ENCODE measurements at places on chromosomes 7 and 10.
A peak's percentile ranks its signal among the peaks of the same experiment; 100 is the strongest.

GRCh38 chr10:63723741-63724140 is 202.5 kb downstream of the REEP3 start:
- DNase-seq, result no peak

DNA sequence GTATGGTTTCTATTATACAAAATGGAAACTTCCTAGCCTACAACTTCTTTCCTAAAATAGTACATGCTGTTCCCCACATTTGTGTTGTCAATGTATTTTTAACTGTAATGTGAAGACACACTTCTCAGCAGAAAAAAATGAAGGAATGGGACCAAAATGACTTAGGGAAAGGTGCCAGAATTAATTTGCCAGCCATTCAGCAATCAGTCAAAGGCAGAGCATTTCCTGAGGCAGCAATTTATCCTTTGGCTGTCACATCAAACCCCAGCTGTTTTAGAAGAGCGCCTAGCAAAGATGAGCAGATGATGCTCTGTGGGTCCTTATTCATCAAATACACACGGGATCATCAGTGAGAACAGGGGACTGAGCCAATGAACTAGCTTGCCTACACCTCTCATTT is 592.5 kb downstream of the KCNMA1 start:
- DNase-seq, result peak; percentile 22

DNA sequence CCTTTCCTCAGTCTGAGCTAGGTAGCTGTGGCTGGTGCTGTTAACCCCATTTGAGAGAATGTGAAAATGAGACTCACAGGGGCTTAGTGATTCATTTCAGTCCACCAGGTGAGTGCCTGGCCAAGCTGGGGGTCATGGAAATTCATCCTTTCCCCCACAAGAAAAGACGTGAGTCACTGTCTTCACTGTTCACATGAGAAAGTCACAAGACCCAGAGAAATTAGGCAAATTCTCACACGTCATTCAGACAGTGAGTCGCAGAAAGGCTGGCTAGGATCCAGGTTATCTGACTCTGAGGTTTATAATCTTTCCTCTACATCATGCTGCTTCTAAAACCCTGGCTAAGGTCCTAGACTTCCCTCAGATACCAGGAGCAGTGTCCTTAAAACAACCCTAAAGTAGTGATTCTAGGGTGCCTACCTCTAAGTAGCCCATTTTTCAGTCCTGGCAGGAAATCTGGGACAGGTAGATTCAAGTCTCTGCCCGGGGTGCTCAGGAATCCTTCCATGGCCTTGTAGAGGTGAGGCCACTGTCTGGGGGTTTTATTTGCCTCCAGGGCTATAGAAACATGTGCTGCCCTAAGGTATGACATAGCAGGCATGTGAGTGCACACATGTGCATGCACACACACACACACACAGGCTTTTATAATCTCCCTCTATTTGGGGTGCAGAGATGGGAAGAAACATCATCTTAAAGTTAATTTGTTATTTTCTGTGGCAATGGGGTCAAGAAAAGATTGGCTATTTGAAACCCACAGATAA is 427.9 kb upstream of the CELF2 start:
- no peak for DNase-seq

DNA sequence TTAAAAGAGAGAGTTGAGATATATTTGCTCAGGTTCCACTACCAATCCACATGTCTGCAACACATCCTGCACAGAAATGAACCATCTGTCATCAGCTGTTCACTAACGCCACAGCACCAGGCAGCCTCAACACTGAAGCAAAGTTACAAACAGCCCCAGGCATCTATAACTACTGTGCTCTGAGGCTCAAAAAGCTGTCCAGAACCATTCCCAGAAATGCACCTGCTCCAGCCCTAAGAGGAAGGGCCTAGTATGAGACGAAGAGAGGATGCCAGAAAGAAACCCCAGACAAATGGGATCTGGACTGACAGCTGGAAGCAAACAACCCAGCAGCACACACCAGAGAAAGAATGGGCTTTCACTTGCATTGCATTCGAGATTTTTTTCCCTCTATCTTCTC is 159.3 kb downstream of the ELMO1 start:
- DNase-seq, result no peak

GRCh38 chr7:111333010-111333409 is 229.3 kb downstream of the IMMP2L start:
- DNase-seq, result no peak

- no peak for DNase-seq
These were observed 105.6 kb downstream of the RNLS start for GRCh38 chr10:88477343-88478085.

GRCh38 chr7:43956027-43956426 is 29.8 kb downstream of the UBE2D4 start:
- DNase-seq, result no peak

- no peak for DNase-seq
These were observed 1.4 kb downstream of the MYO1G start for GRCh38 chr7:44977304-44977958.

DNA sequence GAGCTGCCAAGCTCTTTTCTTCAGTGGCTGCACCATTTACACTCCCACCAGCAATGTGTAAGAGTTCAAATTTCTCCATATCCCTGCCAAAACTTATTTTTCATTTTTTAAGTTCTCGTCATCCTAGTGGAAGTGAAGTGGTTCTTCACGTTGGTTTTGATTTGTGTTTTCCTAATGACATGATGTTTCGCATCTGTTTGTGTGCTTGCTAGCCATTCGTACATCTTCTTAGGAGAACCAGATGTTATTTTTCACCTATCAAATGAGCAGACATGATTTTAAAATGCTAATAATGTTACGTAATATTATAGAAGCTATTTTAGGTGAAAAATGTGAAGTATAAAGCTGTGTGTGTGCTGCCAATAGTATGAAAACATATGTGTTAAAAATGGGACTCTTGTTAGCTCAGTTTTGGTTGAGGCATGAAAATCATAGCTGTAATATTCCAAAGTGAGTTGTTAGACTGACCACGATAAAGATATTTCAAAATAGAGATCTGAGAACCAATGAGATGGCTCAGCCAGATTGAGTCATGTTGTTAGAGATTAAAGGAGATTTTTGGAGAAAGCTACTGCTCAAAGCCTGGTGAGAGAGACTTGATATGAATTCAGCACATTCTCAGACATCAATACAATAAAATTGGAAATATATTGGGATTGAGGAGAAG is 25.9 kb upstream of the GALNT11 start:
- DNase-seq, result no peak

DNA sequence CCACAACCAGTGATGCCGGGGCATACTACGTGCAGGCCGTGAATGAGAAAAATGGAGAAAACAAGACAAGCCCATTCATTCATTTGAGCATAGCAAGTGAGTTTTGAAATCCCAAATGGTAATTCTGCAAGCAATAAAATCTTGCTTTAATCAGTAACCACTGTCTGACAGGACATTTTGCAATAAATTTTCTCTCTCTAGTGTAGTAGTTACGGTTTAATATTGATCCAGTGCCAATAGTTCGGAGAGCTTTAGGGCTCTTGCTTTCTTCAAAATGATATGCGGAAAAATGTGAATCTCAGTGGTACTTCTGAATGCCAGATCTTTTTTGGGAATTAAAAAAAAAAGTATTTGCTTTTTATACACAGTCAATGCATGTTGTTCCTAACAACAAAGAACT is 520.4 kb downstream of the SDK1 start:
- DNase-seq, result no peak

DNA sequence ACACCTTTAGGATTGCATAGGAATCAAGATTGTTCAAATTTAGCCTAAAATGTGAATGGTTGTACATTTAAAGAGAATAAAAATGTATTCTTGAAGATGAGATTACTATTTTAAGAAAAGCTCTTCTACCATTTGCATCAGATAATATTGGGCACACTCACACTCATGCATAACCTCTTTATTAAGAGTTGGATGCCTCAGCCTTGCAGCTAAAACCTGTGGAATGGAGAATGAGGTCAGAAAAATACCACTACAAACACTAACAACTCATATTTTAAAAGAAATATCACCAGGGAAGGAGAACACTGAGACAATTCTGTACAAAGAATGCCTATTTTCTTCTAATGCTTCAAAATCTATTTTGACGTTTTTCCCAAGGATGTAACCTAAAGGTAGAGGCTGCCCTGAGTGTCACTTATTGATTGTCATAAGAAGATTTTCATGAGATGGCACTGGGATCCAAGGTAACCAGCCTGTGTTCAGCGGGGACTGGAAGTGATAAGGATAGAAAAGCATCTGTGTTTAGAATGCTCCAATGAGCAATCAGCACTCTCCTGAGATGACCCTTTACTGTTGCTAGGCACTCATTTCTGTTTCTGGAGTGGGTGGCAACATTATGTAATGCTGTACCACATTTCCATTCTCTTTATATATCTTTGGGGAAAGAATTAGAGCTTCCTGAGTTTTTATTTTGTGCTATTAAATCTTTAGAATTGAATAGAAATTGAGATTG is 26.6 kb downstream of the REEP3 start:
- peak; percentile 19 for DNase-seq

DNA sequence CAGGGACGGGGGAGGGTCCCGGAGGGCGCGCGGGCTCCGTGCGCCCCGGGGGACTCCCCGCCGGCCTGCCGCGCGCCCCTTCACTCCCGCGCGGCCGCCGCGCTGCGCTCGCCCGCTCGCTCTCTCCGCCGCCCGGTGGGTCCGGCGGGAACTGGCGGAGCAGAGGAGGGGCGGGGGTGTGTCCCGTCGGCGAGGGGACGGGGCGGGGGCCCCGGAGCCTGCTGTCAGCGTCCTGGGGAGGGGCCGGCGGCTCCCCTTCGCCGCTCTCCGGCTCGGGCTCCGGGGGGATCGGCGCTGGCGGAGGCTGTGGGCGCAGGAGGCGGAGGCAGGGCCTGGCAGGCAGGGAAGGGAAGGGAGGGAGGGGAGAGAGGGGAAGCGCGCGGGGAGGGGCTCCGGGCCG is at the start of gene SH3PXD2A:
SH3PXD2A (minus strand) TSS at position 153 of the 400 bp plus-strand sequence. CDS start 310 bp downstream, outside the sequence.
- peak; percentile 7 for DNase-seq

DNA sequence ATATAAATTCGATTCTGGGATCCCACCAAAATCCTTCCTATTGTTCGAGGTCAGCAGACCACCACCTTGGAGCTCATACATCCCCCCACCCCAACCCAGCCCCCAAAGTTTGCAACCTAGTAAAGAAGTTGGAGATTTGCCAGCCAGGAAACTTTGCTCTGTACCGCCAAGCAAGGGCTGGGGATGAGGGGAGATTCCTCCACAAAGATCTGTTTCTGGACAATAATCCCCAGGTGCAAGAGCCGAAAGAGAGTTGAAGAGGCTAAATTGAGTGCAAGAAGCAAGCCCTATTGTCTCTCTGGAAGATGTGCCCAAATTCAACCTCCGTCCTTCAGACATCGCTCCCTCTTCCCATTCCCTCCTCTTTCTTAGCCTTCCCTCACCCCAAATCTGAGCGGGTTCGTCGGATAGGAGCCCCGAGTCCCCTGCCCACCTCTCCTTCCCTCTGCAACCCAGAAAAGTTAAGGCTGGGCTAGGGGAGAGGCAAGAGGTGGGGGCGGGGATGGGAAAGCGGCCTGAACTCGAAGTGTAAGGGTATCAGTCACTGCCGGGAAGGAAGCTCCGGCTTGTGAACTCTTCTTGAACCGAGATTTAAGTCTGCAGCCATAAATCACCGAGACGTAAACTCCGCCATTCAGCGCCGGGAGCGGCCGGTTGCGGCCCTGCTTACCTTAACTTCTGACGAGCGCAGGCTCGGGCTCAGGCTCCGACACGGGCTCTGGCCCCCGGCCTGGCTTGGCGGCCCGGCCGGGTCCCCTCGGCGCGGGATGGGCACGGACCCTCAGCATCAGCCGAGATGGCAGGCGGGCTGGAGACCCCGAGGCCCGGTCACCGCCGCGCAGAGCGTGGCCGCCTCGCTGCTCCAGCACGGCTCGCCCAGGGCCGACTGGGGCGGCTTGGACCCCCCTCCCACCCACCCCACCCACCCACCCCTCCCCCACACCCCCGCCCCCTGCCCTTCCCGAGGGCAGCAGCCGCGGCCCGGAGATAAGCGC is 10.8 kb upstream of the HOXA2 start:
- no peak for DNase-seq

GRCh38 chr10:48482207-48482606 is 122.7 kb downstream of the ARHGAP22 start:
- DNase-seq, result no peak

GRCh38 chr7:86025807-86026206 is 617.9 kb upstream of the GRM3 start:
- no peak for DNase-seq

DNA sequence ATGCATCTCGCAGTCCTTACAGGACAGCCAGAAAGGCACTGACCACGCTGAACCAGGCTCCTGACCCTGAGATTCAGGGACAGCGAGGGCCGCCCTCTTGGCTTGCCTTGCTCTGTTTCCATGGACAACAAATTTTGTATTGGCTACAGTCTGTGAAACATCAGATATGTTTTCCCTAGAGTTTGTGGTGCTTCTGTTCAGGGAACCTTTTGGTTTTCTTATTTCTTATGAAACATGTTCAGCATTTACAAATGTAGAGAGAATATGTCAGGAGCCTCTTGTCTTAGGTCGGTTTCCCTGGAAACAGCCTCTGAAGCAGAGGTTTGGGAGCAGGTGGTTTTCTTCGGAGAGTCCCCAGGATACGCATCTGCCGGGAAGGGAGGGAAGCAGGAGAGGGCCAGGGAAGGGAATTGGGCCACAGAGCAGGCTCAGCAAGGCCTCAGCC is 260.1 kb downstream of the CCDC3 start:
- no peak for DNase-seq

- no peak for DNase-seq
These were observed 106.3 kb downstream of the NT5C2 start for GRCh38 chr10:103086799-103087198.

All from NCI-H2081 (cell line).